ENCODE measurements at places on chromosomes 6 and 20.

DNA sequence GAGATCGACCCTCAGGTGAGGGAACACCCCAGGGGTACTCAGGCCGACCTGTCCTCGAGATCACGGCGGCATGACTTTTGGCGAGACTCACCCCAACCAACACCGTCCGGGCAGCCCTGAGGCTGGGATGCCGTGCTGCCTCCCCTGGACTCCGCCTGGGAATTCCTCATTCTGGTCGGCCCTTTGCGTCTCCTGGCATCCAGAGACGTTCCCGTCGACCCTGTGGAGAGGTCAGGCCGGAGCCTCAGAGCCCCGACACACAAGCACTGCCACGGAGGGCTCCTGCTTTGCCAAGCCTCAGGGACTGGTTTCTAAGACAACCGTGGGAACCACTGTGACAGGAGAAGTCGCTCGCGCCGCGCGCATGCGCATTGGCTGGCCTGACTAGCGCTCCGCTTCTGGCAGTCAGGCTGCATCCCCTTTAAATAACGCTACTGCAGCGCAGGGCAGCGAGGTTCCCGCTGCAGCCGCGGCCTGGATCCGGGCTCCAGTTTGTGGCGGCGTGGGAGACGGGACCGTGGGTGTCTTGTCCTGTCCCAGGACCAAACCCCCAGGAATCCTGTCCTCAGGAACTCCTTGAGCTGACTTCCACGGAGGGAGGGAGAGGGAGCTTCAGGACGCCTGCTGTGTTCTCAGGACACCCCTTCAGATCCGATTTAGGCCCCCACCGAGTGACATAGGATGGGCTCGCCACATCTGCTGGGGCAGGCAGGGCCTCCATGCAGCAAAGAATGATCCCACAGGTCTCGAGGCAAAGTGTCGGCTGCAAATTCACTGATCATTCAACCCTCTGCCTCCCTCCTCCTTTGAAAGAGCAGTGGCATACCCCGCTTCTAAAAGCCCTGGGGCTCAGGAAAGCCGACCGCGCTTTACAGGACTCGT, 163.2 kb upstream of the ZNF337 start:
- DNase-seq: peak; percentile 39

DNA sequence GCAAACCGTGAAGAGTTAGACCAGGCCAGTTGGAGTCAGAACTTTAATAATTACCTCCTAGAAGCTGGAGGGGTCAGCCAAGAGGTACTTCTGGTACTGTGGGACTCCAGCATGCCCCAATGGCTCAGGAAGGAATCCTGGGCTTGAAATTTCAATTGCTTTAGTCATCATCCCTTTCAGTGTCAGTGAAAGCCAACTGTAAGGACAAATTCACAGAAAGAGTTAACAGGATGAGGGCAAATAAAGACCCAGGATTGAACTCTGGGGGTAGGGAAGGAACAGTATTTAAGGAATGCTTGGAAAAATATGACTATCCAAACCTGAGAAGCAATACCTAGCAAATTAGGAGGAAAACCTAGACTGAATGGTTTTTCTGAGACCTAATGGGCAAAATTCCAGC, 735.1 kb upstream of the MARCKS start:
- DNase-seq: peak; percentile 52

GRCh38 chr6:21045135-21045700, 511.0 kb downstream of the CDKAL1 start:
- DNase-seq: no peak

DNA sequence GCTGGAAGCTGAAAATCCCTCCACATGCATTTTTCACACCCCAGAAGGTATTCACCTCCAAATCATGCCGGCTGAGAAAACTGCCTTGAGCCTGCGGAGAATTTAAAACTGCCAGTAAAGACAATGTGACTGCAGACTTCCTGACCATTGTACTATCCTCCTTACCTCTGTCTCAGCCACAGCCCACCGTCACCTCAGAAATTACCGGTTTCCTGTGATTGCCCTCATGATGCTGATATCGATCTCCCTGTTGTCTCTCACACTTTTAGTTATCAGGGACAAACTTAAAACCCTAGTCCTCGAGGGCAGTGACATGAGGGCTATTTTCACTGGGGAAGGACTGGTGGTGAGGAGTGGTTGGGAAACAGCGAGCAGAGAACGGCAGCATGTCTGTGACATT, 30.2 kb upstream of the FOXQ1 start:
- DNase-seq: no peak

DNA sequence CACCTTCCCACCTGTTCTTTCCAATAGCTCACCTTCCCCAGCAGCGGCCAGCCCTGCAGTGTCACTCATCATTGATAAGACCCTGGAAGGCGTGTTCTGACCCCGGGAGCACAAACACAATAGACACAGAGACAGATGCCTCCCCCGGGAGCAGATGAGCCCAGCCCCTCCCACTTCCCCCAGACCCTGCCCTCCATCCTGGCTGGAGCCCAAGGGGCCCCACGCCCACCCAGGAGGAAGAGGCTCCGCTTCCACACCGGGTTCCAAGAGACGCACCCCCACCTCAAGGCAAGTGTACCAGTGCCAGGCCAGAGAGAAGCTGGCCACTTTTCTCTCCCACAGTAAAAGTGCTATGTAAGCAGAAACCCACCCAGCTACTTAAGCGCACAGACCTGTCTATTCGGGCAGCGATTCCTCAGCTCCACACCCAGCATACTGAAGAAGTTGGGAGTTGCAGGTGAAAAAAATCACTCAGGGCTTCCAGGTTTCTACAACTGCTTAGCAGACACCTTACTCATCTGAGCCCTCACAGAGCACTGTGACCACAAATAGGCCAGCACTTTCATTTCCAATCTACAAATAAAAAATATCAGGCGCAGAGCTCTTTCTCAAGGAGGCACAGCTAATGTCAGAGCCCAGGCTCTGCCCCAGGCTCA, 93.4 kb upstream of the NXT1 start:
- no peak for DNase-seq

DNA sequence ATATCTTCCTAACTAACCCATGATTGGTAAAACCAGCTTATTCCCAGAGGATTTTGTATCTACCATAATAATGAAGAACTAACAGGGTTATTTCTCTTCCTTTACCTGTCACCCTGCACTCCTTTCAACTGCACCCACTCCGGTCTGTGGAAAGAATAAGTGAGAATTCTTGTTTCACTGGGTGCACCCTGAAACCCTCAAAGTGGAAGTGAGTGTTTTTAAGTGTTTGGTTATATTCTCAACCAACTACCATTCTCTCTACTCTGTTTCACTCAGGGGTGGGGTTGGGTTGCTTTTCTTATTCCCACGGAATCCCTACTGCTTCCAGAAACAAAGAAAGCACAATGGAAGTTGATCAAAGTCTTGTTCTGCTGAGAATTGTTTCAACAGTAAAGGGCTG, 42.6 kb upstream of the KHDRBS2 start:
- no peak for DNase-seq

GRCh38 chr20:58223358-58223941, 5.0 kb downstream of the ANKRD60 start:
- no peak for DNase-seq

DNA sequence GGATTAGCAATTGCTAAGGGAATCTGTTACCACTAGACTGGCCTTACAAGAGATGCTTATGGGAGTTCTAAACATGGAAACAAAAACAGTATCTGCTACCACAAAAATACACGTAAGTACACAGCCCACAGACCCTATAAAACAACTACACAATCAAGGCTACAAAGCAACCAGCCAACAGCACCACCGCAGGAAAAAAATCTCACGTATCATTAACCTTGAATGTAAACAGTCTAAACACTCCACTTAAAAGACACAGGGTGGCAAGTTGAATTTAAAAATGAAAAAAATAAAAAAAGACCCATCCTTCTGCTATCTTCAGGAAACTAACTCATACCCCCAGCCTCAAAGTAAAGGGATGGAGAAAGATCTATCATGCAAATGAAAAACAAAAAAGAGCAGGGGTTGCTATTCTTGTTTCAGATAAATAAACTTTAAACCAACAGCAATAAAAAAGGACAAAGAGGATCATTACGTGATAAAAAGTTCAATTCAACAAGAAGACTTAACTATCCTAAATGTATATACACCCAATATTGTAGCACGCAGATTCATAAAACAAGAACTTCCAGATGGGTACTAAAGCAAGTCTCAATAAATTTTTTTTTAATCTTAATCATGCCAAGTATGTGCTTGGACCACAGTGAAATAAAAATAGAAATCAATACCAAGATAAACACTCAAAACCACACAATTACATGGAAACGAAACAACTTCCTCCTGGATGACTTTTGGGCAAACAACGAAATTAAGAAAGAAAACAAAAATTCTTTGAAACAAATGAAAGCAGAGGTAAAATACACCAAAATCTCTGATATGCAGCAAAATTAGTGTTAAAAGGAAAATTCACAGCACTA, 52.3 kb downstream of the RNGTT start:
- DNase-seq: no peak

GRCh38 chr20:63337786-63338420, 23.2 kb downstream of the CHRNA4 start:
- no peak for DNase-seq

DNA sequence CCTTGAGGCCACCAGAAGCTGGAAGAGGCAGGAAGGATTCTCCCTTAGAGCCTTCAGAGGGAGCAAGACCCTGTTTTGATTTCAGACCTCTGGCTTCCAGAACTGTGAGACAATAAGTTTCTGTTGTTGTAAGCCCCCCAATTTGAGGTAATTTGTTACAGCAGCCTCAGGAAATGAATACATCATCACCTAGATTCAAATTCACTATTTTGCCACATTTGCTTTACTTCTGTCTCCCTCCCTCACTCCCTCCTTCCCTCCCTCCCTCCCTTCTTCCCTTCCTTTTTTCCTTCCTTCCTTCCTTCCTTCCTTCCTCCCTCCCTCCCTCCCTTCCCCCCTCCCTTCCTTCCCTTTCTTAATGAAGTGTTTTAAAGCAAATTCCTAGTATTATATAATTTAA, 58.1 kb upstream of the KIF13A start:
- DNase-seq: no peak

DNA sequence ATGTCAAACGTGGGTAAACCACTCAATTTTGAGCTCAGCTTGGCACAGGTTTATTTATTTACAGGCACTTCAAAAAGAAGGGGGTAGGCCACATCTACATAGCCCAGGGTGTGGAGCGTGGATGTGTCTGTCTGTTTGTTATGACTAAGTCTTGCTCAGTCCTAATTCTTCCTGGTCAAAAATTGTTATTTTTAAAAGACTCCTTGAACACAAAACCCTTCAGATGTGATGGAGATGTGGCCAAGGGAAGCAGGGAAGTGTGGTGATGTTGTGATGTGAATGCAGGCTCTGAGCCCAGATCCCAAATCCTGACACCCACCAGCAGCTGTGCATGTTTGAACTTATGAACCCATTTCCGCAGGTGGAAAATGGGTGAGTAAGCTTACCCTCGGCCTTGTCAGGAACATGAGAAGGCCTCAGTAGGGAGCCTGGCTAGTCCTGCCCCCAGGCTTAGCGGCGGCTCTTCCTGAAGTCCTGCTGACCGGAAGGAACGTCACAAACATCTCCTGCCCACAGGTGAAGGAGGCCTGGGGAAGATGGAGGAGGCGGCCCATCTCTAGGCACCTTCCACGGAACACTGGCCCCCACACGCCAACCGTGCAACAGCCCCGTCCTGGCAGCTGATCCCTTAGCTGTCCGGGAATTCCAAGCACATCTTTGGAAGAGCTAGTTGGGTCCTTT, 119.7 kb downstream of the MYLK4 start:
- no peak for DNase-seq

GRCh38 chr6:162615016-162615705, 112.4 kb downstream of the PRKN start:
- no peak for DNase-seq

GRCh38 chr20:15905661-15906060, 667.6 kb downstream of the KIF16B start:
- DNase-seq: no peak

DNA sequence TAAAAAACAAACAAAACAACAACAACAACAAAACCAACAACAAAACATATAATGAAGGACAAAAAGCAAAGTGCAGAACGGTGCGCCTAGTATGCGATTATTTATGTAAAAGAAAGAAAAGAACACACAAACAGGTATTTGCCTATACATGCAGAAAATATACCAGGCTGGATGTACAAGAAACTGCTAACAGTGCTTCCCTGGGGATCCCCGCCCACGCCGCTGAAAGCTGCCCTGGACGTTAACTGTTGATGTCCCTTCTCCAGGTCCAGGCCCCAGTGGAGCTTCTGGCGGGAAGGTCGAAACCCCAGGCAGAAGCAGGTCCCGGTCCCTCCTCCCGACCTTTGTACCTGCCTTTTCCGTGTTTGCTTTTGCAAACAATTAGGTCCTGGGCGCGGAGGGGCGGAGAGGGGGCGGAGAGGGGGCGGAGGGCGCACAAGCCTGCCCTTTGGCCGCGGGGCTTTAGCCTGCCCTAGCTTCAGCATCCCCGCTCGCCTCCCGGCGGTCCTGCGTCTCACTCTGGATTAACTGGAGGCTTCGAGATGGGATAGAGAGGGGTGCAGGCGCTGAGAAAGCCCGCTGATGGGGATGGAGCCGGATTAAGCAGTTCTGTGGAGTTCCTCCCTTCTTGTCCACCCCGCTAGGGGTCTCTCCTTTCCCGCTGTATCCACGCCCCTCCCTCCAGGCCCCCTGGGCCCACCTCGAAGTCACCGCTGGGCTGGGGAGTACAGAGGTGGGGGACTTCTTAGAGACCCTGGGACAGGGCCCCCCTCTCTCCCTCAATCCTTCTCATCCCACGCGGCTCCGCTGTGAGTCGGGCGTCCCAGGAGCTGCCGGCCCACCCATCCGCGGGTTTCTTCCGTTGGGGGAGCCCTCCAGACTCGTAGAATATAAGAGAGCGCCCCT, 8.2 kb upstream of the AHCY start:
- DNase-seq: peak; percentile 56

DNA sequence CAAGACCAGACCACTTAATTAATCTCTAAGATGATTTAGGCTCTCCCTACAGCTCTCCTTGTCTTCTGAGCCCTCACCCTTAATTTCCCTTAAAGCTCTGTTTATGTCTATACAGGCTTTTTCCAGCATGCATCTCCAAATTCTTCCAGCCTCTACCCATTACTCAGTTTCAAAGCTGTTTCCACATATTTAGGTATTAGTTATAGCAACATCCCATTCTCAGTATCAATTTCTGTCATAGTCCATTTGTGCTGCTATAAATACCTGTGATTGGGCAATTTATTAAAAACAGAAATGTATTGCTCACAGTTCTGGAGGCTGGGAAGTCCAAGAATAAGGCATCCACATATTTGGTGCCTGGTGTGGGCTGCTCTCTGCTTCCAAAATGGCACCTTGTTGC, 2.3 kb upstream of the SERPINB1 start:
- DNase-seq: no peak

- DNase-seq: no peak
These were observed 1028.5 kb downstream of the KIF16B start for GRCh38 chr20:15544742-15545141.

- no peak for DNase-seq
These were observed 232.6 kb upstream of the CDYL start for GRCh38 chr6:4543596-4543995.

GRCh38 chr20:58598211-58599015, 52.7 kb upstream of the STX16 start:
- no peak for DNase-seq

GRCh38 chr6:159103396-159104162, 58.8 kb upstream of the TAGAP start:
- no peak for DNase-seq

DNA sequence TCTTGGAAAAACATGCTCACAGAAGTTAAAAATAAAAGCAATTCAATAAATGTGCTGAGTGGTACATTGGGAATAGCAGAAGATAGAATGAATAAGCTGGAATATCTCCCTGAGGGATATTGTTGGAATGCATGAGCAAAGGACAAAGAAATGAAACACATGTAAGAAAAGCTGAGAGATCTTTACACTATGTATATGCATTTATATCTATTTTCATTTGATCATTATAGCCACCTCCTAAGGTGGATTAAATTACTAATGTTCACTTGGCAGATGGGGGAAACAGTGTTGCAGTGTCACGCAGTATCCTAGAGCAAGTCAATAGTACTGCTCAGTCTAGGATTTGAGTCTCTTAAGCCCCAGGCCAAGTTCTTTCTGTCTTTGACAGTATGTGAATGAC, 542.0 kb upstream of the MARCKS start:
- DNase-seq: no peak
